ENCODE measurements at places on chromosomes 7 and 10.

- DNase-seq, result no peak
Measured at GRCh38 chr7:18916826-18917225, 200.6 kb downstream of the TWIST1 start.

DNA sequence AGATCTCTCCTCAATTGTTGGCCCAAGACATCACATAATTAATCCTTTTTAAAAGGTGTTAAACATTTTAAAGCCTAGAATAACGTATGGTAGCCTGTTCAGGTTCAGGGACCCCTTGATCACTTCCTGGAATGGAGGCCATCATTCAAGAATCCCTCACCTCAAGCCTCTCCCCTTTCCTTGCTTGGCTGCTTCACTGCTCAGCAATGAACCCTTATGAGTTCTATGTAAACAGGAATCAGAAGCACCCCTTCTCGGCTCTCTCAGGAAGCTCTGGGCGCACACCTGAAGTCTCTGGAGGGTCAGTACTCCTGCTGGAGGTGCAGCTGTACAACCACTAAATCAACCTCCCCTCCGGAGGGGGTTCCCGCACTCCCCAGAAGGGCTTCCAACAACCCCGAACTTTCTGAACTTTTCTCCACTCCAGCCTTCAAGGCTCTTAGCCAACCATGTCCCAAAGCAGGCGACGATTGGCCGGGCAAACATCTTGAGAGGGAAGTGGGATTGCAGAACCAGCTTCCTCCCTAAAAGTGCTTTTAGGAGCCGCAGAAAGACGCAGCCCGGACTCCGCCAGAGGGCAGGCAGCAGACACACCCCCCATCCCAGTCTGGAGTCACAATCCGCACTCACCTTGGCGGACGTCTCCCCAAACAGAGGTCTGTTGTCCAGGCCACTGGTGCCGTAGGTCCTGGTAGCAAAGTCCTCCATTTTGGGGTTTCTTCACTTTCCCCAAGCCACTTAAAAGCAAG lies 562 bp downstream of the TMEM243 start:
- no peak for DNase-seq

- no peak for DNase-seq
Measured at GRCh38 chr10:68067029-68067428, 8.1 kb downstream of the HERC4 start.

DNA sequence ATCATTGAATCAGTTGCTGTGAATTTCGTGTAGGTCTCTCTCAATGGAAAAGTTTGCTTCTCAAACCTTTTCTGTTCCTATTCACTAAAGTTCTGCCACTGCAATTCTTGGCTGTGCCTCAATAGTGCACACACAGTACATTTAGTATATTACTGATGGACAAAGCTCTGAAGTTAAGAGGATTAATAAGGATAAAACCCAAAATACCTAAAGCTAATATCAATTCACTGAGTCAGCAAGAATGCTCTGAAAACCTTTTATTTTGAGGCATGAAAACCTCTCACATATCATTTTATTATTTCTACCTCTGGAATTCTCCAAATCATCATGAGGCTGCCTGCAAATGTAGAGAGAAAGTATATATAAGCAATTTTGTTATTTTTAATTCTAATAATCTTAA lies 633.4 kb upstream of the LRRTM3 start:
- no peak for DNase-seq

- peak; percentile 13 for DNase-seq
Measured at GRCh38 chr10:79487296-79488194, 24.8 kb upstream of the EIF5AL1 start.

- DNase-seq, result no peak
Measured at GRCh38 chr7:139451638-139452037, 31.8 kb downstream of the KLRG2 start.

DNA sequence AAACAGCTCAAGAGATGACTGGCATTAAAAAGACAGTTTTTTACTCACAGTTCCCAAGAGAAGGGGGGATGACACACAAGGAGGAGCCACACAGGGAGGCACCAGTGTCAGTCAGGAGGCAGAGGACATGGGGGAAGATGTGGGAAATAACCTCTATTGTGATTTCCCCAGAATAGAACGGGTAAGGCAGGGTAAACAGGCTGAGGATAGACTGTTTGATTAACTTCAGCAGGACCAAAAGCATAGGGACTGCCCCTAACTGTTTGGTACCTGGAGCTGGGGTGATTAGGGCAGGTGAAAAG lies 60.7 kb downstream of the RAPGEF5 start:
- DNase-seq, result no peak

GRCh38 chr10:113493882-113494301 lies 59.0 kb upstream of the HABP2 start:
- no peak for DNase-seq

- DNase-seq, result no peak
Measured at GRCh38 chr10:106242301-106242700, 922.2 kb downstream of the SORCS1 start.

DNA sequence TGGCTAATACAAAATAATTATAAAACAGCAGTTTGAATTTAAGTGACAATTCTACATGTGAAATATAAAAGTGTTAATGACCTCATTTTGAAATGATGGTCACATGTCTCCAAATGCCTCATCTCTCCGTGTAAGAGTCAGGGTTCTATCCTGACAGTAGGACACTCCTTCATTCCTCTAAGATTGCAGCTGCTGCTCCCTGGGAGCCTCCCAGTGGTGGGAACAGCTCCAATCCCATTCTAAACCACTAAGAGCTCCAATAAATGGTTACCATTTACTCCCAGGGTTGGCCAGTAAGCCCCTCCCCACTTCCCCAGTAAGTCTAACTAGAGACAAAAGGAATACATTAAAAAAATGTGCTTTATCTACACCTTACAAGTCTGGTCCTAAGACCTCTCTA lies 344.6 kb upstream of the AOAH start:
- DNase-seq, result no peak

DNA sequence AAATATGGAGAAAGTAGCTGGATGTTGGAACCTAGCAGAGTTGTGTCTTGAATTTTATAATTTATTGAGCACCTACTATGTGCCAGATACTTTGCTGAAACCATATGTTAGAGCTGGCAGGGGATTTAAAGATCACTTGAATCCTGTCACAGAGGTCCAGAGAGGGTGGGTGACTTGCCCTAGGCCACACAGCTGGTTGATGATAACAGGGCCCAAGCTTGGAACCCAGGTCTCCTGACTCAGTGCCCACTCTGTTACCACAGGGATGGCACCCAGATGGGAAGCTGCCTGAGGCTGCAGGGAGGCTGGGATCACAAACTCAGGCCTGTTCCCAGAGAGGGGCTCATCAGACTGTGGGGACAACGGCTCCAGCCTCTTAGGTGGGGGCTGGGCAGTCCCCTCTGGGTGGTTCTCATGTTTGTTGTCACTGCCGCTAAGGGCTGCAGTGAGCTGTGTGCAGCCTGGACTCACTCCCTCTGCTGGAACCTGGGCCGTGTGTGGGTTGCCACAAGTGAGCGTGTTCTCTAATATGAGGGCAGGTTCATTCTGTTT lies 18.6 kb downstream of the GOLGA7B start:
- DNase-seq, result no peak

- no peak for DNase-seq
Measured at GRCh38 chr10:97768322-97769315, 3.2 kb downstream of the SFRP5 start.

- no peak for DNase-seq
Measured at GRCh38 chr10:29431711-29432110, 142.8 kb downstream of the LYZL1 start.

DNA sequence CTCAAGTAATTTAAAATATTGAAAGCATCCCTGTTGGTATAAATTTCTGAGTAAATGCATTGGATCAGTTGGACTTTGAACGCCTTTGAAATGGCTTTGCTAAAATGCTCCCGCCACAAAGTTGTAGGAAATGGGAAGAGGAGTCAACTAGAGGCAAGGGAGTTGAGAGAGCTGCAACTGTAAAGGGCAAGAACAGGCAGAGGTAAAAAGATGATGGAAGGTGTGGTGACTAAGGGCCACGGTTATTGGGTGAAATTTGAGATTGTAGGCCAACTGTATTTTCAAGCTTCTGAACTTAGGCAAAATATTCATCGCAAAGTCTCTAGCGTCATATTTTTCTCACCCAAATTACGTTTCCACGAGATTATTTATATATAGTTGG lies 595 bp upstream of the SUMF2 start:
- no peak for DNase-seq

- DNase-seq, result no peak
Measured at GRCh38 chr10:108597031-108597430, 1326.3 kb downstream of the XPNPEP1 start.

DNA sequence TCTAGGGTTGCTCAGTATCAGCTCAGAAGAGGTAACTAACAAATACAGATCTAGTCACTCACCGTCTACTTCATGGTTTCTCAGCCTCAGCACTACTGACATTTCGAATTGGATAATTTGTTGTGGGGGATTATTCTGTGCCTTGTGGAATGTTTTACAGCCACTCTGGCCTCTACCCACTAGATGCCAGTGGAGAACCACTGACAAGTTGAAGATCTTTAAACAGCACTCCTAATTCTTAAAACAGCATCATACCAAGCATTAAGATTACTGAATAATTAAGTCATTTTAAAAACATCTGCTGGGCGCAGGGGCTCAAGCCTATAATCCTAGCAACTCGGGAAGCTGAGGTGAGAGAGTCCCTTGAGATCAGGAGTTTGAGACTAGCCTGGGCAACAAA lies 82.6 kb downstream of the UPF2 start:
- no peak for DNase-seq

DNA sequence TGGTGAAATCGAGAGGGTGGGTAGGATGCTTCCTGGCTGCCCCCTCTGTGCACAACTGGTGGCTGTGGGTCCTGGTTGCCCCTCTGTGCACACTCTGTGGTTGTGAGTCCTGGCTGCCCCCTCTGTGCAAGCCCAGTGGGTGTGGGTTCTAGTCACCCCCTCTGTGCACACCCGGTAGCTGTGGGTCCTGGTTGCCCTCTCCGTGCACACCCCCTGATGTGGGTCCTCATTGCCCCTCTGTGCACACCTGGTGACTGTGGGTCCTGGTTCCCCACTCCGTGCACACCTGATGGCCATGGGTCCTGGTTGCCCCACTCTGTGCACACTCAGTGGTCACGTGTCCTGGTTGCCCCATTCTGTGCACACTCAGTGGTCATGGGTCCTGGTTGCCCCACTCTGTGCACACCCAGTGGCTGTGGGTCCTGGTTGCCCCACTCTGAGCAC lies 20.3 kb upstream of the RET start:
- DNase-seq, result no peak
